ENCODE measurements at places on chromosomes 16 and 17. TPM values are rescaled to one million over a fixed set of nuclear protein-coding genes. Genes with fewer than 3 reads are reported as not detected.

DNA sequence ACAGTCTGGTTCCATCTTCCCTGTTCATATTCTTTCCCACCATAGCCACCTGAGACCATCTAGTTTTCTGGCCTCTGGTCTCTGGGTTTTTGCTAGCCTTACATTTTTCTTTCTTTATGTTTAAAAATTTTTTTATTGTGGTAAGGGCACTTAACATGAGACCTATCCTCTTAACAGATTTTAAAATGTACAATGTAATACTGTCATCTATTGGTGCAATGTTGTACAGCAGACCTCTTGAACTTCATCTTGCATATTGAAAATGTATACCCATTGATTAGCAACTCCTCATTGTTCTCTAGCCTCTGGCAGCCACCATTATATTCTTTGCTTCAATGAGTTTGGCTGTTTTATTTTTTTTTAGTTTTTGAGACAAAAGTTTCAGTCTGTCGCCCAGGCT is 39.2 kb downstream of the ITGAM start:
- no peak for DNase-seq

Gene AIPL1
- total RNA-seq, result not detected

GRCh38 chr16:6837722-6838121 is 494.9 kb upstream of the RBFOX1 start:
- DNase-seq, result no peak

Gene CES1
- not detected for total RNA-seq

DNA sequence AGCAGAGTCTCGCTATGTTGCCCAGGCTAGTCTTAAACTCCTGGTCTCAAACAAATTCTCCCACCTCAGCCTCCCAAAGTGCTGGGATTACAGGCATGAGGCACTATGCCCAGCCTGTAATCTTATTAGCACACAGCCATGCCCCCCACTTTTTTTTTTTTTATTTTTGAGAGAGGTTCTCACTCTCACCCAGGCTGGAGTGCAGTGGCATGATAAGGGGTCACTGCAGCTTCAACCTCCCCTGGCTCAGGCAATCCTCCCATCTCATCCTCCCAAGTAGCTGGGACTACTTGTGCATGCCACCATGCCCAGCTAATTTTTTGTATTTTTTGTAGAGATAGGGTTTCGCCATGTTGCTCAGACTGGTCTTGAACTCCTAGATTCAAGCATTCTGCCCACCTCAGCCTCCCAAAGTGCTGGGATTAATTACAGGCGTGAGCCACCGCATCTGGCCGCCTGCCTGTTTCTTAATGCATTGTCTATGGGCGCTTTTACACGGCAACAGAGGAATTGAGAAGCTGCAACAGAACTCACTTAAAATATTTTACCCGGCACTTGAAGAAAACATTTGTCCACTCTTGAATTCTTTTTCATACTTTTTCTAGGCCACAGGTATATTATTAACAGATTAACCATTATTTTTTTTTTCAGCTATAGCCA is 8.8 kb upstream of the CEP20 start:
- no peak for DNase-seq

- peak; percentile 76 for DNase-seq
Measured at GRCh38 chr16:85369741-85370528, 243.2 kb upstream of the GSE1 start.

DNA sequence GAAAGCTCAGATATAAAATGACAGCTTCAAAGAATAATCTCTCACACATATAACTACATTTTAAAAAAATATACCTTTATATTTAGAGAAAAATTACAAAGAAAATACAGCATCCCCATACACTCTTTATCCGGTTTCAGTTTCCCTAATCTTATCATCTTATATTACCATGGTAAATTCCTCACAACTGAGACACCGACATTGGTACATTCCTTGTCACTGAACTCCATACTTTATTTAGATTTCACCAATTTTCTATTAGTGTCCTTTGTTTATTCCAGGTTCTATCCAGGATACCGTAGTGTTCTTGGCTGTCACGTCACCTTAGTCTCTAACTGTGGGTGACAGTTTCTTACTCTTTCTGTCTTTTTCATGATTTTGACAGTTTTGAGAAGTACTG is 22.0 kb upstream of the ABCA10 start:
- no peak for DNase-seq

DNA sequence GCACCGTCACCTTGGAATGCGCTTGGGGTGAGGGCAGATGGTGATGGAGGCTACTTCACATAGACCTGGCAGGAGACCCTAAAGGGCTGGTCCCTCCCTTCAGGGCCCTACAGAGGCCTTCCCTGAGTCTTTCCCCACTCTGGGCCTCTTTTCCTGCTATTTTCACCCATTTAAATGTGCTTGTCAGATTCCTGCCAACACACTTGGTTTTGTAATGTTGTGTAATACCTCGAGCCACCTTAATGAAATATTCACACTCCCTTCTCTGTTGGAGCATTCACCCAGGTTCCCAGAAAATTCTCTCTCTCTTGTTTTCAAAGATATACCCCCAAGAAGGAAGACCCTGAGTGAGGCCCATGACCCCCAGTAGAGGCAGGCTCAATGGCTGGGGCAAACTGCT is 456.6 kb upstream of the DYNLRB2 start:
- DNase-seq, result peak; percentile 22

- DNase-seq, result no peak
Measured at GRCh38 chr17:72567774-72568173, 447.0 kb downstream of the SOX9 start.

DNA sequence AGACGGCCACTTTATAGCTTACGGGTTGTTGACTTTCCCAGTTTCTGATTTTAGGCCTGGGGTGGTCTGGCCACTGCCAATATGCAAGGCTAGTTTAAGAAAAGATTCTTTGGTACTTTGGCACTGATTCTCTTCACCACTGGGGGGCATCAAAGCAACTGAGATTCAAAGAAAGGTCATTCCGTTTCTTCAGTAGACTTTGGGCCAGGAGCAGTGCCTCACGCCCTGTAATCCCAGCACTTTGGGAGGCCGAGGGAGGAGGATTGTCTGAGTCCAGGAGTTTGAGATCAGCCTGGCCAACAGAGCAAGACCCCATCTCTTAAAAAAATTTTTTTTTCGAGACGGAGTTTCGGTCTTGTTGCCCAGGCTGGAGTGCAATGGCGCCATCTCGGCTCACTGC is 53.0 kb downstream of the RPA1 start:
- peak; percentile 40 for DNase-seq

DNA sequence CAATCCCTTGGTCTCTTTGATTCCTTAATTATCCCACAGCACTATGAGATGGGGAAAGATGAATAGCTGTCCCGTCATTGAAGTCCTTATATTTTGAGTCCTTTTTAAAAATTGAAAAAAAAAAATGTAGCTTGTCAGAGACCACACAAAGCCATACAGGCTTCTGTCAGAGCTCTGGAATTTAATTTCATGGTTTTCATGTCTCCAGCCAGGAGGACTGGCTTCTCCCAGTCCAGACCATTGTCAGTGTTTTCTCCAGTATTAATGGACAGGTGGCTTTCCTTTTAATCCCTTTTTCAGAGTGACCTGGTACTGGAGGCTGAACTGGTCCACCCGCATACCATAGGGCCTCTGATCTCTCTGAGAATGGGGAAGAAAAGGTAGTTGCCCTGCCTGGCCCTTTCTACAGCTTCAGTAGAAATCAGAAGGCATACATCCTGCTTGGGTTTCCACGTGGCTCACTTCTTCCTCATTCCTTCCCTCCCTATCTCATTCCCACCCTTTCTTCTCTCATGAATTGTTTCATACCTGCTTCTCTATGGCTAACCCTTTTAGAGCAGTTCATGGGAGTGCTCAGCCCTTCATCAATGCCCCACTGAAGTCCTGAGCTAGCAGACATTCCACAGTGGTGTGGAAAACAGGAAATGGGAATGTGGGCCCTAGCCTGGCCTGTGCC is 29.1 kb downstream of the TRIM16 start:
- DNase-seq, result no peak

- DNase-seq, result no peak
Measured at GRCh38 chr17:29622337-29623282, at the start of gene CORO6. Gene CORO6, minus strand, starts transcription at chr17:29622912. Its CDS starts 1,491 bp downstream, at chr17:29621421.

GRCh38 chr17:14196377-14196997 is 40.2 kb downstream of the CDRT15 start:
- no peak for DNase-seq

DNA sequence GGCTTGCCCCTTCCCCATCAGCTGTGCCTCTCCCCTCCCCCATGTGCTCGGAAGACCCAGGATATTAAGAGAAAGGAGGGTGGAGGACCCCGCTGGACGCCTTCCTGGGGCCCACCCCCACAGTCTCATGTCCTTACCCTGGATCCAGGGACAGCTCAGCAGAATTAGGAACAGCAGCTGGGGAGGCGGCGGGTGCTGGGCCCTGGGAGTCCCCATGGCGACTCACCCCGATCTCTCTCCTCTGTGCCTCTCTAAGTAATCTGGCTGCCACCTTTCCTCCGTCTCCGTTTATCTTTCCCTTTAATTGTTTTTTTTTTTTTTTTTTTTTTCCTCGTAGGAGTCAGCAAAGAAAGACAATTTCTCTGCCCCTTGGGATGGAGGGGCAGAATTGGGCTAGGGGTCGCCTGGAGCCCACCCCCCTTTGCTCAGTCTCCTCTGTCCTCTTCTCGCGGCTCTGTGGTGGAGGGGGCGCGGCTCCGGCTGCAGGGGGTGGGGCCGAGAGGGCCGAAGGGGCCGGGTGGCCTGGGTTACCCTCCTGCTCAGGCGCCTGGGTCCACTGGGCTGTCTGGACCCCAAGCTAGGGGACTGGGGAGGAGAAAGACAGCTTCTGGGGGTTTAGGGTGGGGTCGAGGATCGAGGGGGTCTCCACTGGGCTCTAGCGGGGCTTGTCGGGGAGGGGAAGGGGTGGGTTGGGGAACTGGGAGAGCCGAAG is 390 bp downstream of the SEZ6L2 start:
- no peak for DNase-seq

Gene ABI3
- total RNA-seq, result not detected

Gene MNT
- 25.5 TPM for total RNA-seq

GRCh38 chr17:82627405-82627804 is 20.8 kb downstream of the WDR45B start:
- DNase-seq, result no peak

DNA sequence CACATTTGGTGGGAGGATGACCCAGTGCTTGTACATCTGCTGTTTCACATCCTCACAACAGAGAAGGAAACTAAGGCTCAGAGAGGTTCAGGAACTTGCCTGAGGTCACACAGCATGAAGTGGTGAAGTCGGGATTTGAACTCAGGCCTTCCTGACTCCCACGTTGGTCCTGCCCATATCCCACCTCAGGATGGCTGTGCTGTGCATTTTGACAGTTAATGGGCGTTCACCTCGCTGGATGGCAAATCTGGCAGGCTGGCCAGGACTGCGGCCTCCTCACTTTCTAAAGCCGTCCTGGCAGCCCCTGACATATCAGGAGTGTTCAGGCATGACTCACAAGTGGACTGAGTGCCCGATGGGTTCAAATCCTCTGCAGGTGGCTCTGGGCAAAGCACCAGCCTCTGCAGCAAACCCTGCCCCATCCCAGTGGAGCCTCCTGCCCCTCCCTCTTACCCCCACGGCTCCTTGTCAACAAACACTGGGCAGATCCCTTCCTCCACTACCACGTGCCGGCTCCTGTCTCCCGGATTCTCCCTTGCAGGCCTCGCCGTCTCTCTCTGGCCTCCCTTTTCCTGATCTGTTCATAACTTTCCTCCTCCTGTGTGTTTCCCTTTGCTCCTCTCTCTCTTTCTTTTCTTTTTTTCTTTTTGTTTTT is 29.2 kb downstream of the SOCS3 start:
- peak; percentile 95 for DNase-seq

Gene SLC22A31
- not detected for total RNA-seq

GRCh38 chr17:41026715-41027471 is at the start of gene KRTAP1-5:
Gene KRTAP1-5, minus strand, starts transcription at chr17:41027208. Its CDS starts 53 bp downstream, at chr17:41027155.
- DNase-seq, result peak; percentile 38

Gene CCL23
- not detected for total RNA-seq

- DNase-seq, result no peak
Measured at GRCh38 chr16:69779724-69780123, 17.6 kb downstream of the WWP2 start.

Gene FBXL19
- total RNA-seq, result 18.0 TPM

GRCh38 chr17:57234061-57234738 is 22.1 kb upstream of the MSI2 start:
- no peak for DNase-seq

DNA sequence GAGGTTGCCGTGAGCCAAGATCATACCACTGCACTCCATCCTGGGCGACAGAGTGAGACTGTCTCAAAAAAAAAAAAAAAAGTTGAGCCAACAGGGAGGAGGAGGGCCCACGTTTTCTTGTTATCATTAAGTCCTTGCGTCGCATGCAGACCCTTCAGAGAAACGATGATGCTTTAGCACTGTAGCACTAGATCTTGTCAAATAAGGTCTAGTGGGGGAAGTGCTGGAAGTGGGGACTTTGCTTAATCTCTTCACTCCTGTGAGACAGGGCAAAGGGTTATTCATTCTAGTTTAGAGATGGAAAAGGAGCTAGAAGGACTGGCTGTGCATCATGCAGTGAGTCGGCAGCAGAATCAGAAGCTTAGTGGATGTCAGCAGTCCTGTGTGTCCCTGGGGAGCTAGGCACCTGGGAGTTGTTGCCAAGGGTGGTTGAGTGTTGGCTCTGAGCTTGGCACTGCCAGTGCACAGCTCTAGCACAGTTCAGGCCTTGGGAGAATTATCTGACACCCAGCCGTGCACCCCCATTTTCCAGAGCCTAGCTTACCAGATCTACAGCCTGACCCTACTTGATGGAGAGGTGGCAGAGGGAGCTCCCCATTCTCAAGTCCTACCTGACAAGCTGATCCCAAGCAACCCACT is 33.4 kb upstream of the TBX2 start:
- DNase-seq, result no peak

GRCh38 chr16:59164461-59164860 is 430.3 kb upstream of the GOT2 start:
- DNase-seq, result peak; percentile 2

DNA sequence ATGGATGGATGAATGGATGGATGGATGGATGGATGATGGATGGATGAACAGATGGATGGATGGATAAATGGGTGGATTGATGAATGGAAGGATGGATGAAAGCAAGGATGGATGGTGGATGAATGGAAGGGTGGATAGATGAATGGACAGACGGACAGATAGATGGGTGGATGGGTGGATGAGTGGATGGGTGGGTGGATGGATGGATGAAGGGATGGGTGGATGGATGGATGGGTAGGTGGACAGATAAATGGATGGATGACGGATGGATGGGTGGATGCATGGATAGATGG is 14.9 kb downstream of the SRL start:
- DNase-seq, result no peak

GRCh38 chr17:13153036-13153435 is 135.2 kb upstream of the ELAC2 start:
- no peak for DNase-seq
